ENCODE measurements at places on chromosomes 4 and X. TPM values are rescaled to one million over a fixed set of nuclear protein-coding genes. Genes with fewer than 3 reads are reported as not detected.

Gene CLCN4
- not detected for total RNA-seq

Gene SMR3B
- not detected for total RNA-seq

Gene DCAF16
- 42.4 TPM for total RNA-seq

Gene FAM236A
- not detected for total RNA-seq

Gene CPZ
- not detected for total RNA-seq

Gene CDKL2
- total RNA-seq, result 0.83 TPM

- H3K27me3 ChIP-seq, result peaks cover 7% of the 10 kb centered on the region
- no peaks in the 10 kb centered on the region for H3K4me1 ChIP-seq
- DNase-seq, result no peak
- no peak overlapping the region for H3K27ac ChIP-seq
- no peak overlapping the region for H3K4me3 ChIP-seq
Observed at GRCh38 chr4:76729980-76730379, 168.0 kb downstream of the SOWAHB start.

GRCh38 chr4:146261041-146261440, 46.7 kb downstream of the REELD1 start:
- H3K27ac ChIP-seq, result no peak overlapping the region
- peaks cover 4% of the 10 kb centered on the region for H3K36me3 ChIP-seq
- DNase-seq, result no peak
- no peaks in the 10 kb centered on the region for H3K4me1 ChIP-seq

DNA sequence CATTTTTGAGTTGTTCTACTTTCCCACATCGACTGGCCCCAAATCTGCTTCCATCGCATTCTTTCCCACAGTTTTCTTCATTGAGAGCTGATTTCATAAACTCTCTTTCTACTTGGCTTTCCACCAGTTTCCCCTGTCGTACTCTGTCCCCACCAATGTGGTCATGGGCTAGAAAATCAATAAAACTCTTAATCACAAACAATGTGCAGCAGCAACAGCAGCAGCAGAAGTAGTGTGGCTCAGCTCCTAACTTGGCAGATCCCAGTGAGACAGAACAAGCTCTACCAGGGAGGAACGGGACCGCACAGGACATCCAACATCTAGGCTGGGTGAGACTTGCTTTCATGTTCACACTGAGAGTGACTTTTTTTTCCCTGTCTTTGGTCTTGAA, 3.1 kb upstream of the SETD7 start:
- peaks cover 9% of the 10 kb centered on the region for H3K27me3 ChIP-seq
- peaks cover 33% of the 10 kb centered on the region for H3K4me1 ChIP-seq
- no peak overlapping the region for H3K4me3 ChIP-seq
- peaks cover 4% of the 10 kb centered on the region for H3K36me3 ChIP-seq
- H3K27ac ChIP-seq, result peak overlapping the region; percentile 2
